Smooth muscle cell of the coronary artery (primary cell): ENCODE measurements at places on chromosomes 1 and 21. TPM values are rescaled to one million over a fixed set of nuclear protein-coding genes. Genes with fewer than 3 reads are reported as not detected.

GPR3 gene
- under 0.01 and 0.30 TPM in 2 replicates for total RNA-seq

RNU5D-1 gene
- total RNA-seq: not detected in 2 replicates

TTC39A gene
- total RNA-seq: 0.35 and 0.60 TPM in 2 replicates

LAX1 gene
- not detected in 2 replicates for total RNA-seq

HSD3B2 gene
- total RNA-seq: not detected in 2 replicates

CRYBG2 gene
- total RNA-seq: not detected in 2 replicates

DCST1 gene
- not detected in 2 replicates for total RNA-seq

AGMAT gene
- 0.23 and 0.53 TPM in 2 replicates for total RNA-seq

SH2D1B gene
- not detected in 2 replicates for total RNA-seq

FCER1G gene
- 0.23 TPM in 1 of 2 replicates, not detected in the other for total RNA-seq

VAMP3 gene
- total RNA-seq: 52.8 and 71.0 TPM in 2 replicates

UBAP2L gene
- total RNA-seq: 48.1 and 61.1 TPM in 2 replicates

PRRX1 gene
- 139 and 167 TPM in 2 replicates for total RNA-seq

PDZK1 gene
- 0.08 TPM in 1 of 2 replicates, not detected in the other for total RNA-seq

DMRTA2 gene
- 0.08 TPM in 1 of 2 replicates, not detected in the other for total RNA-seq

HTR6 gene
- total RNA-seq: 0.23 TPM in 1 of 2 replicates, not detected in the other

STXBP3 gene
- 41.8 and 157 TPM in 2 replicates for total RNA-seq

FMOD gene
- 7.1 and 24.5 TPM in 2 replicates for total RNA-seq

ITLN1 gene
- 0.30 and 0.35 TPM in 2 replicates for total RNA-seq

GBP4 gene
- total RNA-seq: 0.12 and 2.3 TPM in 2 replicates

KIF17 gene
- total RNA-seq: 0.23 and 0.82 TPM in 2 replicates

FAM177B gene
- not detected in 2 replicates for total RNA-seq

CRYAA gene
- not detected in 2 replicates for total RNA-seq

LRRC52 gene
- total RNA-seq: not detected in 2 replicates

CCDC27 gene
- total RNA-seq: not detected in 2 replicates

LCE1B gene
- not detected in 2 replicates for total RNA-seq

EFCAB14 gene
- total RNA-seq: 8.5 and 19.8 TPM in 2 replicates

CHML gene
- total RNA-seq: 2.1 and 8.9 TPM in 2 replicates

CYP4Z1 gene
- total RNA-seq: not detected in 2 replicates

IL22RA1 gene
- not detected in 2 replicates for total RNA-seq

RIPPLY3 gene
- total RNA-seq: not detected in 2 replicates

COL11A1 gene
- 0.45 and 6.7 TPM in 2 replicates for total RNA-seq

EFNA1 gene
- total RNA-seq: 0.23 and 4.9 TPM in 2 replicates

ABCG1 gene
- 0.59 and 15.9 TPM in 2 replicates for total RNA-seq

SMPDL3B gene
- total RNA-seq: 0.08 and 0.12 TPM in 2 replicates

TTC4 gene
- total RNA-seq: 13.0 and 13.5 TPM in 2 replicates

C1orf115 gene
- total RNA-seq: 0.82 and 1.2 TPM in 2 replicates
